Femur (tissue), 1 donor: ENCODE measurements at places on chromosomes 2 and 18.

DNA sequence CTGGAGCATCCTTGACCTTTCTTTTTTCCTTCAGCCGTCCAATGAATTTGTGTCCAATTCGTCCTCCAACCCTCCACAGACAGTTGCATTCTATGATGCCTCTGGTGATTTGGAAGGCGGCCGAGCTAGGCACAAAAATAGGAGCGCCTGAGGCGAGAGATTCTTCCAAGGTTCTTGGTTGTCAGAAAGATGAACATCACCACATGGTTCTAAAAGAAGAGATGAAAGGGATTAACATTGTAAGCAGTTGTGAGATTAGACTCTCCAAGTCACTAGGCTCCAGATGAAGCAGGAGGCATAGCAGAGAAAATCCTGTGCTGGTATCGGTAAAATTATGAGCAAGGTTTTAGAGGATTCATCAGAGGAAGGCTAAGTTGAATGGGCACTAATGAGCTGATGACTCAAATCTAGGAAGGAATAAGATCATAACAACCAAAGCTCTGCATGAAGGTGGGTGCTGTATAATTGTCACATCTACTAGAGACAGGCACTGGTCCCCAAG lies 75.4 kb upstream of the MAP4K3 start:
- no peak for DNase-seq

- no peak for DNase-seq
These were observed 1257.8 kb upstream of the NRXN1 start for GRCh38 chr2:52289741-52290140.

DNA sequence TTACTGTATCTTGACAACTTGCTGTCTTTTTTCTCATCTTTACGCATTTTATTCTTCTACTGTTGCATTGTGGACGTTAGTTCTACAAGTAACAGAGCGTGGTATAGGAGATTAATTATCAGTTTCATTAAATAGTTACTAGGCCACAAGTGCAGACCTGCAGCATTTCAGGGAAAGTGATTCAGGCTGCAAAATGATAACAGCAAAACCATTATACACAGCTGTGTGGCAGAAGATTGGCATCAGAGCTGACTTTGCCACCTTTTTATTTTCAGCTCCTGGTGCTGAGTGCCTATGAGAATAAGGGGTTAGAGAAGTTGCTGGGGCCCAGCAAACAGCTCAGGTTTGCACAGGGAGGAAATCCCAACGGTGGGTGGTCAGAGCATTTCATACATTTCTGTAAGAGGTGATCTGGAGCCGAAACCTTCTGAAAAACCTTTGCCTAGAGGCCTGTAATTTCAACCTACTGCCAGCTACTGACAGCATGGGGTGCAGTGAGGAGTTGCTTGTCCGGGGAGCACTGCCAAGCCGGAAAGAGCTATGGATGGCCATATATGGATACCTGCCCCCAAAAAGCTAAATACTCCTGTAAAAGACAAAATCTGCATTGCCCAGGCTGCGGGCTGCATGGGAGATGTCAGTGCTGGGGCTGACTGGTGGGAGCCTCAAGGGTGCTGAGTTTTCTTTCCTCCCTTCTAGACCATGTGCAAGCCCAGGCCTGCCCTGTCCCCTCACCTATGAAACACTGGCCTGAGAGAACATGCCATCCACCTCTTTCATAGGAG lies 2.7 kb upstream of the CCBE1 start:
- no peak for DNase-seq

- no peak for DNase-seq
These were observed 249.9 kb upstream of the EPAS1 start for GRCh38 chr2:46047290-46047689.

DNA sequence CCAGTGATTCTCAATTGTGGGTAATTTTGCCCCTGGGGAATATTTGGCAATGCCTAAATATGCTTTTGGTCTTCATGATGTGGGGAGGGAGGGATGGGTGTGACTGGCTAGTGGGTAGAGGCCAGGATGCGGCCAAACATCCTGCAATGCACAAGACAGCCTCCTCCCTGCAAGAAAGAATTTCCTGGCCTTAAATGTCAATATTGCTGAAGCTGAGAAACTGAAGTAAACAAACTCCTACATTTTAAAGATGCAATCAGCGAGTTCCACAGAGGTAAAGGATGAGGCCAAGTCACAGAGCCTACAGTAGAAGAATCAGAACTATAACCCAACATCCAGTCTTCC lies 272.9 kb upstream of the EPHA4 start:
- no peak for DNase-seq
